ENCODE measurements at places on chromosomes 3 and 15.
A peak's percentile ranks its signal among the peaks of the same experiment; 100 is the strongest.

DNA sequence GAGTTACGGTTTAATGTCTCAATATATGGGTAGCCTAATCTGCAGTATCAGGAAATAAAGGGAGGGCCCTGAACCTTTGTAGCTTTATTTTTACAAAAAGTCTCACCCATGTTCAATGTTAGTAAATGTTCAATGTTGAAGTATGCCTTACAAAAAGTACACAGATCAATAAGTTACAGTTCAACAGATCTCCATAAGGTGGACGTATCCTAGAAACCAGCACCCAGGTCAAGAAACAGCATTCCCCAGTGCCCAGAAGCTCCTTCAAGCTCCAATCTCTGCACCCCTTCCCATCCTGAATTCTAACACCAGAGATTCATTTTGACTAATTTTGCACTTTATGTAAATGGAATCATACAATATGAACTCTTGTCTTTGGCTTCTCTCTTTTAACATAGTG, 31.3 kb downstream of the COLQ start:
- DNase-seq = no peak

- DNase-seq = no peak
These were observed 41.6 kb upstream of the SEMA6D start for GRCh38 chr15:47675735-47676134.

DNA sequence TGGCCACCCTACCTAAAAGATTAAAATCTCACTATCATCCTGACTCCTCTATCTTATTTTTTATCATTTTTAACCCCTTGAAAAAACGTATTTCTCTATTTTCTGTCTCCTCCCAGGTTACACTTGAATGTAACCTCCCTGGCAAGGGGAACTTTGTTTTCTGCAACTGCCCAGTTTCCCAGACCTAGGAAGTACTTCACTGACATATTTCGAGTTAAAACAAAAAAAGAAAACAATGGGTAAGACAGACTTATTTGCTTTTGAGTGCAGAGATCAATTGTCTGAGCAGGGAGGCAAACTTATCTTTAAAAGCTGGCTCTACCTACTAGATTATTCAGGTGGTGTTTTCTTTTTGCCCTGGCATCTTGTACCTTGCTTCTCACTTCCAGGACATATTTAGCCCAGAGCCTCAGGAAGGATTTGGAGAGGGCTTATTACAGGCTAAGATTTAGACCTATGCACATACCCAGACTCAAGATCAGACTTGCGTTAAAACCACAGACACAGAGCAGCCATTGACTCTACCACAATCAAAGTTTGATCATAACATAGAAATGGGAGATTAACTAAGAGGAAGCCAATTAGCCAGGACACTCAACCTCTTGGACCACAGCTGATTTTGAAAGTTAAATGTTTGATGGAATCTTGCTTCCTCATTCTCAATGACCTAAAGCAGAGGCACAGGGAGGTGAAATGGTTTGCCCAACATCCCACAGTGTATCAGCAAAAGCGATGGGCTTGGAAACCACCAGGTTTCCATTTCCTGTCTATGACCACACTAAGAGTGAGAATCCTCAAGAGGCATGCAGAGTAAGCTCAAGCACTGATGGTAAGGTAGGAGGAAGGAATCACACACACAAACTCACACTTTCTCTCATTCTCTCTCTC, 169.5 kb upstream of the THBS1 start:
- peak; percentile 88 for DNase-seq

- DNase-seq = no peak
These were observed 14.2 kb upstream of the SUCNR1 start for GRCh38 chr3:151859233-151859673.

DNA sequence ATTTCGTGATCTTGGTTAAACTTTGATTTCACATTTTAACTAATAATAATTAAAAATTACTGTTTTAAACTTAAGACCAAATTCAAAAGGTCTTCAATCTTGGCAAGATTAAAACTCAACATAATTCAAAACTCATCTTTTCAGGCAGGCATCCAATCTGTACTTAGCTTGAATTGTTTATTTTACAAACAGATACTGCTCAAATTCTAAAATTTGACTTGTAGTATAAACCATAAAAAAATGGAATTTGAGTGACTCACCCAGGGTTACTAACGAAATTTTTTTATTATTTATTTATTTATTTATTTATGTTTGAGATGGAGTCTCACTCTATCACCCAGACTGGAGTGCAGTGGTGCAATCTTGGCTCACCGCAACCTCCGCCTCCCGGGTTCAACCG, 64.4 kb downstream of the GAP43 start:
- no peak for DNase-seq

GRCh38 chr3:45595364-45596195, 1.0 kb downstream of the LIMD1 start:
- no peak for DNase-seq

GRCh38 chr15:28093752-28094535, 5.2 kb downstream of the OCA2 start:
- no peak for DNase-seq

DNA sequence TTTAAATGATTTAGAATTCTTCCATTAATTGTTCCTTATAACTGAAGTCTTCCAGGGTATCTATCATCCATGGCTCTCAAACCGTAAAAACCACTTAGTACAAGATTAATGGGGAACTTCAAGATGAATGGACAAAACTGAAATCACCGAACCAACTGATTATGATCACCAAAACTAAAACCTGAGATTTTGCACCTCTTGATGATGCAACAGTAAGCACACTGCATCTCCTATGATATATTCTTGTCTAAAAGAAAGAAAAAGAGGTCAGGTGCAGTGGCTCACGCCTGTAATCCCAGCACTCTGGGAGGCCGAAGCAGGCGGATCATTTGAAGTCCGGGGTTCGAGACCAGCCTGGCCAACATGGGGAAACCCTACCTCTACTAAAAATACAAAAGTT, 3.6 kb upstream of the ISY1 start:
- DNase-seq = no peak

- DNase-seq = no peak
These were observed 167.2 kb downstream of the SPATA16 start for GRCh38 chr3:172973799-172974198.

DNA sequence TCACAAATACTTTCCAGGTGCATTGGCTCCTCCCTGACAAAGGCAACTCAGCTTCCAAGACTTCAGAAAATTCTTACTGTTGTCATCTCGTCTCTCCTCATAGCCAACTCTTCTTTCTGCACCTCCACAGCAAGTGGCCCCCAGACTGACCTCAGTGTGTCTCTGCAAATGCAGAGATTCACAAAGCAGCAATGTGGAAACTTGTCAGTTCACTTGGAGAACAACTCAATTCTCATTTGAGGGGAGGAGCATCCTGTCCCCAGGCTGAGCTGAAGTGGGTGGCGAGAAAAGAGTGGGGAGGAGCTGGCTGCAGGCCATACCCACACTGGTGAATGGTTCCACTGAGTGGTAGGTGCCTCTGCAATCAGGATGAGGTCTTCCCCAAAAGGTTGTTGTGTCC, 248.7 kb upstream of the IL12A start:
- no peak for DNase-seq

DNA sequence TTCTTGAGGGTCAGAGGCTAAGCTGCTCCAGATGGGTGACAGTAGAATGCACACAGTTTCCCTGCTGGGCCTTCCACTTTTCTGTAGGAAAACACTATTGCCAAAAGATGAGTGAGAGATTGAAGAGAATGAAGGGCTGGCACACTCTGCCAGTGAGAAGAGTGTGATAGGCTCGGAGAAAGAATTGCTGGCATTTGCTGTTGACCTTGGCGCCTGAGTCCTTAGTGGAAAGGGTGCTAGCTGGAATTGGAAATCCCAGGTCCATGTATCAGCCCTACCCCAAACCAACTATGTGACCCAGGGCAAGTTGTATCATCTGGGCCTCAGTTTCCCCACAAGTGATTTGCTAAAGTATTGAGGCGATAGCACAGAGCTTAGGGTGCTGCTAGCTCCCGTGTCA, 60.1 kb upstream of the DCLK3 start:
- no peak for DNase-seq

GRCh38 chr3:32104492-32104891, 1.9 kb upstream of the GPD1L start:
- DNase-seq = no peak

- peak; percentile 0 for DNase-seq
These were observed 966.7 kb upstream of the ROBO1 start for GRCh38 chr3:80734483-80734882.

- DNase-seq = no peak
These were observed 52.0 kb downstream of the HRH1 start for GRCh38 chr3:11206316-11206715.

- no peak for DNase-seq
These were observed 27.9 kb downstream of the SYNM start for GRCh38 chr15:99132634-99133287.

- DNase-seq = no peak
These were observed 7.9 kb downstream of the RPL14 start for GRCh38 chr3:40465111-40465407.

- DNase-seq = no peak
These were observed 399 bp upstream of the SUCLG2 start for GRCh38 chr3:67654844-67655177.

DNA sequence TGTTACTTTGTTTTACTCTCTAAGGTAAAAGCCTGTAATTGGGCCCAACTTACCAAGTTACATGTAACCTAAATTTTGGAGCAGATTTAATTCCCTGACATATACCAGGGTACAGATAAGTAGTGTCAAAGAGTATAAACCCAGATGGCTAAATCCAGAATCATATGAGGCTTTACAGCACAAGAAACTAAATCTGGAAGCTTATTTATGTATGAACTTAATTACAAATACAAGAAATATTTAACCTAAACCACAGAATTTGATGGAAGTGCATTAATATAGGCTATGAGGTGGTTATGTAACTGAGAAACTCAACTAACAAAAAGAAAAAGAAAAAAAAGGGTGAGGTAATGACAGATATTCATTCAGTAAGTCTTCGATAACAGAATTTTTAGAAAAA, 930.2 kb upstream of the ALCAM start:
- DNase-seq = no peak

DNA sequence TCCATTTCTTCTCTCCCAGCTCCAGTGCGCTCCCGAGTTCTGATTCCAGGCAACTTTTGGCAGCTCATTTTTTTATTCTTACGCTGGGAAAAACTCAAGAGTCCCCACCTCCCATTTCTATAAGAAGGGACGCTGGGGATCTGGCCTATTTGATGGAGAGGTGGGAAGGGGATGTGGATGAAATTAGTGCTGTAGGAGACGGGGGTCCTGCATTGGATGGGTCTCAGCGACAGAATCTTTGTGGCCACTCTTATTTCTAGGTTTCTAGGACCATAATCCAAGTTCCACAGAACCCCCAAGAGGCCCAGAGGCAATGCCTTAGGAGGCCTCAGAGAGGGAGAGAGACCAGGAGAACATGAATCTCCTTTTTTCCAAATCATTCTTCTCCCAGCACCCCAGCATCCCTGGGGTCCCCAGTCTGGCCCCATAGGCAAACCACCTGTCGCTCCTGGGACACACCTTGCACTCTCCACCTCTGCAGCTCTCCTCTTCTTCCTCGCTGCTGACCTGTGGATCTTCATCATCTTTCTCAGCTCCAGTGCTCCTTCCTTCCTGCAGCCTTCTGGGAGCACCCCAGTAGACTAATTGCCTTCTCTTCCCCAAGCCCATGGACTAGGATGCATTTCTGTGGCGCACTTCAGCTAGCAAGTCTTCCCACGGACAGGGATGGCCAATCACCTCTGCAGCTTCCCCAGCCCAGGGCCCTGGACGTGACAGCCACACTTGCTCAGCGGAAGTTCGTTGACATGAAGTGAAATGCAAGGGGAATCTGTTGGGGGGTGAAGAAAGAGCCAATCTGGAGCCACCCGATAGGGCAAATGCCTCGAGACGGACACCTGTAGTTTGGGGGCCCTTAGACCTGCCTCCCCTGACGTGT, 100.1 kb upstream of the ALDH1A3 start:
- DNase-seq = no peak

- DNase-seq = no peak
These were observed 124.7 kb upstream of the SPATA12 start for GRCh38 chr3:56935811-56936210.

GRCh38 chr15:58313304-58313703, 118.5 kb upstream of the LIPC start:
- DNase-seq = peak; percentile 79
